PC-3 (cell line): ENCODE measurements at places on chromosomes 1 and 21.
A peak's percentile ranks its signal among the peaks of the same experiment; 100 is the strongest.

DNA sequence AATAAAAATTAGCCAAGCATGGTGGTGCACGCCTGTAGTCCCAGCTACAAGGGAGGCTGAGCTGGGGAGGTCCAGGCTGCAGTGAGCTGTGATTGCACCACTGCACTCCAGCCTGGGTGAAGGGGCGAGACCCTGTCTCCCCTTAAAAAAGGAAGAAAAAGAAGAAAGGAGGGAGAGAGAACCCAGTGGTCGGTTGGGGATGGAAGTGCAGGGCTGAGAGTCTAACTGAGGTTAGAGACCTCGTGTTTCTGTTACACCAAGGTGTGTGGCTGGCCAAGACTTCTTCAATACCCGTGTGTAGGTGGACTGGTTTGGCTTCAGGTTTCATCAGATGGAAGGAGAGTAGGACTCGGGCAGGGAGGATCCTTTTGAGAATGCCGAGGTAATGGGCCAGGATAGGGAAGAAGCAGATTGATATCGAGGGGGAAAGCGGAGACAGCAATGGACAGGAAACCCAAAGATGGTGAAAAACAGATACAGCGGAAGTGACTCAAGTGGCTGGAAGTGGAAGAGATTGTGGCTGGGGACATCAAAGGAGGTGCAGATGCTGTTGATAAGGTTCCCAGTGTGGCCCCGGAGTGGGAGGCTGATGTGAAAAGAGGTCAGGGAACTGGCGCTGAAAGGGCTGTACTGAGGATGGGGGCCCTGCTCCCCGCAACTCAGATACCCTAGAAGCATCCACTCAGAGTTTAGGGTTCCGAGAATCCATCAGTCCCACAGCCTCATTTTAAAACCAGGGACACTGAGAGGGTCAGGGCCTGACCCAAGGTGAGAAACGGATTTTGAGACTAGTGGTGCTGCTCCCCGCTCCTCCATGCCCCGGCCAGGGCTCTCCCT lies 681 bp upstream of the UBXN10 start:
- no peak for DNase-seq

DNA sequence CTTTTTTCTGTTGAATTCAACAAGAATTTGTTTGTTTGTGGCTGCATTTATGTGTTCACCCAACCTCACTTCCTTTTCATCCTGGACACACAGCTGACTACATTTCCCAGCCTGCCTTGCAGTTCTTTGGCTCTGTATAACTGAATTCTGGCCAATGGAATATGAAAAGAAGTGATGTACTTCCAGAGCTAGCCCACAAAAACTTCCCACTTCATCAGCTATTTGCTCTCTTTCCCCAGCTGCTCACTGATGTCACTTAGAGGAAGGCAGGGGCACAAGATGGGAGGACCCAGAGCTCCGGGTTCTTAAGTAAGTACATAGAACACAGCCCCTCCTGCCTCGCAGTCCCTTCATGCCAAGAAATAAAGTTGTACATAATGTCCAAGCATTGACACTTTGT lies 235.0 kb upstream of the FGGY start:
- DNase-seq: peak; percentile 46

GRCh38 chr1:31581821-31582810 lies 5.8 kb downstream of the TINAGL1 start:
- DNase-seq: peak; percentile 89

DNA sequence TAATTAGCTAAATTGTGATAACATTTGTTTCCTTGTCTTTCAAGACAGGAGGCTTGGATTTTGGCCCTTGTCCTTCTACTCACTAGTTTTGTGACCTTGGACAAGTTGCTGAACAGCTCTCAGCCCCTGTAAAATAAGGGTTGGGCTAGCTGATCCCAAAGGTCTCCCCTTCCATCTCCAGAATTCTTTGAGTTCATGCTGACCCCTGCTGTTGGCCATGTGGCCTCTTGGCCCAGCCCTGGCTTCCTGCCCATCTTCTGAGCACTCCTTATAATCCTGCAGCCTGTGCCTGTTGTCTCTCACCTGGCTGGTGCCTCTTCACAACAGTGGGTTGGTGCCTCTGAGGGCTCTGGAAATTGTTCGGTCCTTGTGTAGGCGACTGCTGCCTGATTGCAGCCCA lies 10.1 kb downstream of the PTGFRN start:
- no peak for DNase-seq

DNA sequence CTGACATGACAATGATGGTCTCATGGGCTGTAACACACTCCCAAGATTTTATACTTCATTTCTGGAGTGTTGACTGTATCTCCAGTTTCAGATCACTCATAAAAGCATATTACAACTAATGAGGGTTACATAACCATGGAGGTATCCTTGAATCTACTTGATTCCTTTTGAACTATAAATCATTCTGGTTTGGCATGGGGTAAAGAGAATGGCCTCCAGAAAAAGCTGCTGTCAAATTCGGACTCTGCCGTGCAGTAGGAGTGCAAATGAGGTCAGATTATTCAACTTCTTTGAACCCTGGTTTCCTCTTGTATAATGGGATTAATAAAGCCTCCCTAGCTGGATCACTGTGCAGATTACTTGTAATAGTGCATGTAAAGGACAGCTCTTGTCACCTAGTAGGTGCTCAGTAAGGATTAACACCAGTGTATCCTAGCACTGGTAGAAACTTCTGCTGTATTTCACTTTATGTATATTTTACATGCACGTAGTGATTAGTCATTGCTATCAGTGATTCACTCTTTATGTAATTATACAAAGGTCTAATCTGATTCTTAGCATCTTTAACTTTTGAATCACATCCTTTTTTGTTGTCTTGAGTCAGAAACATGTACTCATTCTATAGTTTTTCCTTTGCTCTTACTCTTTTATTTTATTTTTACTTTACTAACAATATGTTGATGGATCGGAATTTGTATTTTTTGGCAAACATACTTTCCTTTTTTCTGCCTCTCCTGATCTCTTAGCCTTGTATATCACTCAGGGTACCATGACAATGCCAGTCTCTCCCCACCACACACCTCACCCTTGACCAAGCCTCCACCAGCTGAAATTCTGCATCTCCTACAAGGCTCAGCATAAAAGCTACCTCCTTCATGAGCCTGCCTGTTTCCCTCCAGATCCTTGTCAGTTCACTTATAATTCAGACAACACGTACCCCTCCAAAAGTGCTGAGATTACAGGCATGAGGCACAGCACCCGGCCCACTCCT lies 3.2 kb downstream of the LRRC8C start:
- DNase-seq: peak; percentile 82

GRCh38 chr1:39576016-39576657 lies 453 bp downstream of the PABPC4 start:
- DNase-seq: peak; percentile 20

DNA sequence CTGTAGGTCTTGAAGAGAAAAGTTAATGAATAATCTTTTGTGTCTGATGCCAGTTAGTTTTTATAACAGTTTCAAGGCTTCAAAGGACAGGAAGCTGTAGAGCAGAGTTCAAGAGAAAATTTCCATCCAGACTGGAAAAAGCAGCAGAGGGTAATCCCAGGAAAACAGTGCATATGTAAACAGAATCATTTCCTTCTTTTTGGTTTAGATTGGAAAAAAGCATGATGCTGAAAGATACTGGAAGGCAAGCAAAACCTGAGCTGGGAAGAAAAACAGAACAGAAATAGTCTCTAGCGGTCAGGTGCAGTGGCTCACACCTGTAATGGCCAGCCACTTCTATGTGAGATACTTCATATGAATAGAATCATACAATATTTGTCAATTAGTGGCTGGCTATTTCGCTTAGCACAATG lies 71.9 kb downstream of the ZSWIM5 start:
- no peak for DNase-seq

- DNase-seq: no peak
Observed at GRCh38 chr1:91024481-91025119, 2.8 kb upstream of the ZNF644 start.

DNA sequence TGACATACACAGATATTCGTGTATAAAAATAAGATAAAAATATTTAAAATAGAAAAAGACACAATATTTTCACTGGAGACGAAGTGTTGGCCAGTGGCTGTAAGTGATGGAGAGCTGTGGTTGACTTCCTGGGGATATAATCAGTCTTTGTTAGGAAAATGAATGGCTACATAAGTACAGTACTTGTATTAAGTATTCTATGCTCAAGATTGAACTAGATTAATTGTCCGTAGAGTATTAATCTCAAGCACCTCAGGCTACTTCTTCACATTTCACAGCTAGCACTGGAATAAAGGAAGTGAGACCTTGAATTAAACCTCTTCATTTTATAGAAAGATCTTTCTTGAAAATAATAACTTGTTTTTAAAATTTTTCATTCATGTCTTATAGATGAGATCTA lies 39.0 kb upstream of the RGS5 start:
- DNase-seq: no peak

DNA sequence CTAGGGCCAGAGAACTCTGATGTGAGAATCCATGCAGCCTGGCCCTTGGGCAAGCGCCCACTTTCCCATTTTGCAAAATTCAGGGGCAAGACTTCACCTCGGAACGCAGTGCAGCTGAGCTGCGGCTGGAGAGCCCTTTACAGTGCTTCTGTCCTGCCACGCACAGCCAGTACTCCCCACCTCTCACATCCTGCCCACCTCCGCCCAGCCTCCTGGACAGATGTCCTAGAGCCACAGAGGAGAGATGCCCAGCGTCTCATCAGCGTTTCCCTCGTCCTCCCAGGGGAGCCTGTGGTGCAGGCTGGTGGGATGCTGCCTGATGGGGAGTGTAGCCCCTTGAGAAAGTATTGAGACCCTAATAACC lies 29.6 kb downstream of the RUNX3 start:
- no peak for DNase-seq

DNA sequence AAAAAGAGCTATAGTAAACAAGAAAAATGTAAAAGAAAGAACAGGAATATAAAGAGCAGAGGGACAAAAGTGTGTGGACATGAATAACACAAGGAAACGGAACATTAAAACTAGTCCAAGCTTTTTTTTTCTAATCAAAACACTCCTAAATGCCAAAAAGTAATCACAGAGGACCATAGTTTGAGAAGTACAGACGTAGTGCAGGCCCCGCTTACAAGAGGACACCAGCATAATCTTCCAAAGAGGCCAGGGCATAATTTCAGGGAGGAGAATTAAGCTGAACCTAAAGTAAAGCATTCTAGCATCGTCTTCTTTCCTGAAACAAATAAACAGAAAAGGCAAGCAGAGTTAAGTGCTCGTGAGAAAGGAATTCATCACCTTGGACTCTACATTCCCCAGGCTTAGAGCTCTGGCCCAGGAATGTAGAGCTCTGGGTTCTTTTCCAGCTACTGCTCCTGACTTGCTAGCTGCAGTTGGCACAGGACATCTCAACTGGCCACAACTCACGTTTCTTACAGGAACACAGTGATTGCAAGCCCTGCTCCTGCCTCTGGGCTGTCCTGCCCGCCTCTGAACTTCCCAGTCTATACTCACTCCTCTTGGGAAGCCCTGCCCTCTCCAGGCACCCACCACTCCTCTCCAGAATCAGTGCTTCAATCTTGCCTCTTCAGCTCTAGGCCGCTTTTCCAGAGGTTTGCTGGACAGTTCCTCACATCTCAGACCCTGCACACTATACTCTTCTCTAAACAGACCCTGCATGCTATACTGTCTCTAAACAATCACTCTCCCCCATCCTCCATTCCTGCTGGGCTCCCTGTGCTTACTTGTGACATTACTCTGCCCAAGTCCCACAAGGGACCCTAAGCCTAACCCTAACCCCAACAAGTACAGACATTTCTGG lies 9.8 kb downstream of the RGS8 start:
- DNase-seq: no peak

- DNase-seq: peak; percentile 81
Observed at GRCh38 chr1:146032631-146033219, 11.2 kb upstream of the HJV start.

DNA sequence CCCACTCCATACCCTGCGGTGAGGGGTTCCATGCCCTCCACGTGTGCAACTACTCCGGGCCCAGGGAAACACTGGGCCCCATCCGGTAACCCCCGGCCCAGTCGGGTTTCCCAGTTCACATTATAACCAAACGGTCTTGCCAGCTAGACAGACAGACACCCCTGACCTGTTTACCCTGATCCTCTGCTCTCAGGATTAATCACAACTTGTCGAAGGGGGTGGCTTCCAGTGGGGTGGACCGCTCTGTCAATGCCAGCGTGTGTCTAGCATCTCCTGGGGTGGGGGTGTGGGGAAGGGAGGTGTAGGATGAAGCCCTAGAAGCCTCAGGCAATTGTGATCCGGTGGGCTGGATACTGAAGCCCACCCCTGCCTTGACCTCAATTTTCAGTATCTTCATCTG lies 4.6 kb upstream of the OLIG2 start:
- no peak for DNase-seq

GRCh38 chr1:27878039-27878438 lies 5.7 kb downstream of the THEMIS2 start:
- DNase-seq: no peak

GRCh38 chr1:80003250-80003649 lies 996.7 kb upstream of the ADGRL4 start:
- peak; percentile 7 for DNase-seq

DNA sequence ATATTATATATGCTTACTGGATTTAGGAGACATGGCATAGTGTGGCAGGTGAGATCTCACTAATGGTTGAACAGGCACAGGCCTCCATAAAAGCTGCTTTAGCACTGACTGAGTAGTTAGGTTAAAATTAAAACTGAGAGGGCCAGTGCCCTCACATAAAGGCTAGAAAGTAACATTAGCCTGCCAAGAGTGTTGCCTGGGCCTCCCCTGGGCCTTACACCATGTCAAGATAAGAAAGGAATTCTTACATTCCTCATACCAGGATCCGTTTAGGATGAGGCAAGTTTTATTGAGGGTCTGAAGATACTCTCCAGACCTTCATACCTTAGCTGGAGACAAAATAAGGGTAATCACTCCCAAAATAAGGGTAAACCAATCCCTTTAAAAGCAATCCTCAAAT lies 1011.8 kb downstream of the PLA2G4A start:
- no peak for DNase-seq

GRCh38 chr21:31780944-31781343 lies 49.0 kb upstream of the SCAF4 start:
- peak; percentile 72 for DNase-seq

DNA sequence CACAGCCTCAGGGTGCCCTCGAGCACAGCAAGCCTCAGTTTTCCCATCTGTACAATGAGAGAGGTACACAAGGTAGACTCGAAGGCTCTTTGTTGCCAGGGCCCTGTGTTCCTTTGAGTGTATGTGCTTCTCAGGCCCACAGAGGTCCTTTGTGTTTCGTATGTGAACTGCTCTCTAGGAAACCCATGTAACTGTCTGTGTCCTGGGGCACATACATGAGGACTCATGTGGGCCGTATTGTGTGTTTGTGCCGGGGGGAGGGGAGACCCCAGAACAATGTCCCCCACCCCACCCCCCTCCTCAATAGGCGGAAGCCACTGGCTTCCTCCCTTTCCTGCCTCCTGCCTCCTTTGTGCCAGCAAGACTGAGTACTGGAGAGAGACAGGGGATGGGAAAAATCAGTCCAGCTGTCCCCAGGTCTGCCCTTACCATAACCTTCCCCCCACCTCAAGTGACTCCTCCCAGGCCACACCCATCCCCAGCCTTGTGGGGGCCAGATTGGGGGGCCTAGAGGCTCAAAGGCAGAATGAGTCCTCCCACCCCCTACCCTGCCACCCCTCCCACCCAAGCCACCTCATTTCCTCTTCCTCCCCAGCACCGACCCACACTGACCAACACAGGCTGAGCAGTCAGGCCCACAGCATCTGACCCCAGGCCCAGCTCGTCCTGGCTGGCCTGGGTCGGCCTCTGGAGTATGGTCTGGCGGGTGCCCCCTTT lies at the start of gene TIE1:
TSS of gene TIE1 (plus strand) at position 605 of the 717 bp plus-strand sequence. CDS start at position 695, 90 bp downstream.
- DNase-seq: no peak
